M059J (cell line): ENCODE measurements at places on chromosomes 4 and X. TPM values are rescaled to one million over a fixed set of nuclear protein-coding genes. Genes with fewer than 3 reads are reported as not detected.

GRCh38 chrX:71919431-71919830, 8.8 kb downstream of the NHSL2 start:
- DNase-seq: no peak

DNA sequence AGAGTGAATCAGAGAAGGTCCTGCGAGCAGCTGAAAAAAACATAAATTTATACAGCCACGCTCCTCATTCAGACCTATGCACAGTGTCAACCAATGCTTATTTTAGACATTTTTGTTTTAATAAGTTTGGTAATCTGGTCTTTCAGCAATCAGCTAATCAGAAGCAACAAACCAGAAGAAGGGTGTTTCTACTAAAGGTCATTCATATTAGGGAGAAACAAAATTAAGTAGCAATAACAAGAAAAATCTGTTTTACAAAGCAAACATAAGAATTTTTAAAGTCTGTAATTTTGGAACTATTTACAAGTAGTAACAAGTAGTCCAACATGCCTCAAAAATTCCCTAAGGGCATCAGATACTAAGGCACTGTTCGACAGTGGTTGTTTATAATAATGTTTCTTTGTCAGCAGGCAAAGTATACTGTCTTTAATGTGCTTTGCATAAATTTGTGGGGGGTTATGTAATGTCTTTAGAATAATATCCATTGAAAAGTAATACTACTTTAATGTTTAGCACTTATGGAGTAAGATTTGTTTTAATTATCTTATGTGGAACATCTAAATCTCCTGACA, 82.8 kb downstream of the PHOX2B start:
- no peak for DNase-seq

GRCh38 chr4:38275331-38276100, 315.3 kb downstream of the PTTG2 start:
- DNase-seq: peak; percentile 51

- DNase-seq: no peak
These were observed 389.7 kb upstream of the PABPC4L start for GRCh38 chr4:134591326-134591725.

SPIN2A gene
- not detected in 2 replicates for total RNA-seq

COL4A6 gene
- total RNA-seq: 0.47 and 0.94 TPM in 2 replicates

CASP6 gene
- total RNA-seq: 28.6 and 54.1 TPM in 2 replicates
